ENCODE measurements at places on chromosomes 11 and 22.

DNA sequence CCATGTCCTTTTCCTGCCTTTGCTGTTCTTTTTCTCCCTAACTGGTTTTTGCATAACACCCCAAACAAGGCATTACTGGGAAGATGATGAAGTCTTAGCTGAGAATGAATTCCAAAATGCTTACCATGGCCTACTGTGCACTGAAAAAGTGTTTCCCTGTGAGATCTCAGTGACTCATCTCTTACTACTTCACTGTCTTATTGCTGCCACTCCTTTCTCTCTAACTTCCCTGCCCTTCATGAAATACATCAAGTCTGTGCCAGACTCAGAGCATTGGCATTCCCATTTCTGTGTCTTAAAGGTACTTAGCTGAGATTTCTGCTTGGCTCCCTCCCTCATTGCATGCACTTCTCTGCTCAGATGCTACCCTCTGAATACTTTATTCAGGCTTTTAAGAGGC lies 49.1 kb upstream of the MUC15 start:
- no peaks in the 10 kb centered on the region for H3K27me3 ChIP-seq
- DNase-seq: no peak
- no peak overlapping the region for H3K4me3 ChIP-seq
- no peaks in the 10 kb centered on the region for H3K4me1 ChIP-seq
- no peaks in the 10 kb centered on the region for H3K36me3 ChIP-seq

- no peaks in the 10 kb centered on the region for H3K27me3 ChIP-seq
- no peak overlapping the region for H3K4me3 ChIP-seq
- H3K4me1 ChIP-seq: no peaks in the 10 kb centered on the region
Measured at GRCh38 chr11:70824605-70825245, 426.4 kb downstream of the CTTN start.

DNA sequence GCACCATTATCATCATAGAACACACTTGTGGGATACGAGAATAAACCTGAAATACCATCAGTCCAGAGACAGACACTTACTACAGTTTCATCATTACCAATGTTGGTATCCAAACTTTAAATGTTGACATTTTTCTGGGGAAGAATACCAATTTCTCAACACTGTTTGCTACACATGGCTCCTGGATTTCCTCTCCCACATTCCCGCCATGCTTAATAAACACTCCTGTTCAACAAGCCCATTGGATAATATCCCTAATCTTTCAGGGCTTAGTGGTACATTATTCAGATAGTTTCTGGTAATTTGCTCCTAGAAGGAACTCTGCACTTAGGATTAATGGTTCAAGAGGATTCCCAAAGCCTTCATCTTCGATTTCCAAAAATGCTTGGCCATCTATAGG lies 48.2 kb downstream of the CSF2RB start:
- no peak for DNase-seq
- H3K27me3 ChIP-seq: no peaks in the 10 kb centered on the region
- no peak overlapping the region for H3K27ac ChIP-seq
- H3K36me3 ChIP-seq: no peaks in the 10 kb centered on the region
- H3K4me1 ChIP-seq: no peaks in the 10 kb centered on the region

GRCh38 chr22:35601743-35602615 lies 15.2 kb downstream of the MB start:
- no peak overlapping the region for H3K27ac ChIP-seq
- H3K4me1 ChIP-seq: no peaks in the 10 kb centered on the region
- DNase-seq: no peak
- no peaks in the 10 kb centered on the region for H3K27me3 ChIP-seq
